EH (cell line): ENCODE measurements at places on chromosomes 12 and 14.

- peak; percentile 21 for DNase-seq
Observed at GRCh38 chr14:59336098-59336497, 129.1 kb downstream of the GPR135 start.

DNA sequence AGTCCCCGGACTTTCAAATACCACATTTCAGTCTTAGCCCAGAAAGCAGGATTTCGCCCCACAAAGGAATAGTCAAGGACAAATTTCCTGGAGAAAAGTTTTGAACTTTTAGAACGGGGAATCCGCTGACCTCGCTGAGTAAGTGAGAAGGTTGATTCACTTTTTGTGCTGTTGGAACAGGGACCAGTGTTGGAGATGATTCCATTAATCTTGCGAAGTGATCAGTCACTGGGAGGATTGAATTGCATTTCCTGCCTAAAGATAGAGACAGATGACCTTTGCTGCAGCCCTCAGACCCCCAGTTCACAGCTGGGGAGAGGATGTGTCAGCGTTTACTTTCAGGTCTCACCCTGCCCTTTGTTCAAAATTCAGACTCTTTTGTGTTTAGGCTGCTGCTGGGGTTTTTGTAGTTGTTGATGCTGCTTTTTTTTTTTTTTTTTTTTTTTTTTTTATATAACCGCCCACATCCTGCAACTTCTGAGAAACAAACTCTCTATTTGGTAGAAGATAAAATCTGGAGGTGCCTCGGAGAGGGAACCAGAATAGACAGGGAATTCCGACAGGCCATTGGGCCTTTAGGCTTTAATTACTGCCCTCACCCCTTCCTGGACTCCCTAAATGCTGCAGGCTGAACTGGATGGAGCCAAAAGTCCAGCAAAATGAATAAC, 9.8 kb upstream of the KDM2B start:
- DNase-seq = peak; percentile 80

GRCh38 chr12:111170543-111170942, 198.4 kb downstream of the PHETA1 start:
- DNase-seq = no peak

DNA sequence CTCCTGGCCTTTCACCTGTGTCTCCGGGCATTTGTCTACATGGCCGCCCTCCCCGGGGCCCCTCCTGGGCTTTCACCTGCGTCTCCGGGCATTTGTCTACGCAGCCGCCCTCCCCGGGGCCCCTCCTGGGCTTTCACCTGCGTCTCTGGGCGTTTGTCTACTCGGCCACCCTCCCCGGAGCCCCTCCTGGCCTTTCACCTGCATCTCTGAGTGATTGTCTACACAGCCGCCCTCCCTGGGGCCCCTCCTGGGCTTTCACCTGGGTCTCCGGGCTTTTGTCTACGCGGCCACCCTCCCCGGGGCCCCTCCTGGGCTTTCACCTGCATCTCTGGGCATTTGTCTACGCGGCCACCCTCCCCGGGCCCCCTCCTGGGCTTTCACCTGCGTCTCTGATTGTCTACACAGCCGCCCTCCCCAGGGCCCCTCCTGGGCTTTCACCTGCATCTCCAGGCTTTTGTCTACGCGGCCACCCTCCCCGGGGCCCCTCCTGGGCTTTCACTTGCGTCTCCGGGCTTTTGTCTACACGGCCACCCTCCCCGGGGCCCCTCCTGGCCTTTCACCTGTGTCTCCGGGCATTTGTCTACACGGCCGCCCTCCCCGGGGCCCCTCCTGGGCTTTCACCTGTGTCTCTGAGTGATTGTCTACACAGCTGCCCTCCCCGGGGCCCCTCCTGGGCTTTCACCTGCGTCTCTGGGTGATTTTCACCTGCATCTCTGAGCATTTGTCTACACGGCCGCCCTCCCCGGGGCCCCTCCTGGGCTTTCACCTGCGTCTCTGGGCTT, 68.0 kb upstream of the GALNT9 start:
- DNase-seq = no peak

DNA sequence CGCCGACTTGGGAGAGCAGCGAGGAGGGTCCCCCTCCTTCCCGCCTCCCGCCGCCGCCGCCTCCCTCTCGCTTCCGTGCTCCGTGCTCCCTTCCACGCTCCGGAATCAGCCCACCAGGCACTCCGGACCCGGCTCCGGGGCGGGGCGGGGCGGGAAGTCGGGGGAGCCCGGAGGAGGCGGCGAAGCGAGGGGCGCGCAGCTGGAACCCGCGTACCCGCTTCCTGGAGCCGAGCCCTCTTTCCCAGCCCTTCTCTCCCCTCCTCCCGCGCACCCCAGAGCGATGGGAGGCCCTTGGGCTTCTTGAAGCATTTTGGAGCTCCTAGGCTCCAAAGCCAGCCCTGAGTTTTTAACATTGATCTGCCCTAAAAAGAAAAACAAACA, at the start of gene SYNDIG1L:
TSS of gene SYNDIG1L (minus strand) at position 9 of the 381 bp plus-strand sequence. CDS start 16,466 bp downstream, outside the sequence.
- no peak for DNase-seq

DNA sequence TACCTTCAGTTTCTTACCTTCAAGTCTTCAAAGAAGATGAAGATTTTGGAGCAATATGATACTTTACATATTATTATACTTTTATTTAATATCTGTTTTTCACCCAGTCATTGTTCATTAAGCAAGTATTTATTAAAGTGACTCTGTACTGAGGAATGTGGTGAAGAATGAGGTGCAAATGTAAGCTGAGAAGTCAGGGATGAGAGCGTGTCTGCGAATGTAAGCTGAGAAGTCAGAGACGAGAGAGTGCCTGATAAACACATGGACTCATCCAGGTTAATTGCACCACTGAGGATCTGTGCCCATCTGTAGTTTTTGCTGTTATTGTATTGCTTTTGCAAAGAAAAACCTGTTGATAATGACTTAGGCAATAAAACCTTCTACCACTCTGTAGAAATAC, 211.9 kb upstream of the FAR2 start:
- peak; percentile 73 for DNase-seq

DNA sequence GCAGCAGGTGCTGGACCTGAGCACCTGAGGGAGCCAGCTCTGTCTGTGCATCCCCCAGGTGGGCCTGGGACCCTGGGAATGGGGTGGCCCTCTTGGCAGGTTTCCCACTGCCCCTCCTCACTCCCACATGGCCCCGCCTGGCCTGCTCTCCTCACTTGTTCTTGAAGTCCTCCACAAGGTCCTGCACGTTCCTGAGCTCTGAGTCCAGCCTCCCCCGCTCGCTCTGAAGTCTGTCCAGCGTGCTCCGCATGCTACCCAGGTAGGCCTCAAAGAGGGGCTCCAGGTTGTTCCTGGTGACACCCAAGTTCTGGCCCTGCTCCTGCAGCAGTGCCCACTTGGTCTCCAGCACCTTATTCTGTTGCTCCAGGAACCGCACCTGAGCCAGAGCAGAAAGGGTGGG, 2.9 kb downstream of the KRT79 start:
- no peak for DNase-seq

GRCh38 chr14:33814010-33814409, 136.9 kb downstream of the EGLN3 start:
- no peak for DNase-seq

DNA sequence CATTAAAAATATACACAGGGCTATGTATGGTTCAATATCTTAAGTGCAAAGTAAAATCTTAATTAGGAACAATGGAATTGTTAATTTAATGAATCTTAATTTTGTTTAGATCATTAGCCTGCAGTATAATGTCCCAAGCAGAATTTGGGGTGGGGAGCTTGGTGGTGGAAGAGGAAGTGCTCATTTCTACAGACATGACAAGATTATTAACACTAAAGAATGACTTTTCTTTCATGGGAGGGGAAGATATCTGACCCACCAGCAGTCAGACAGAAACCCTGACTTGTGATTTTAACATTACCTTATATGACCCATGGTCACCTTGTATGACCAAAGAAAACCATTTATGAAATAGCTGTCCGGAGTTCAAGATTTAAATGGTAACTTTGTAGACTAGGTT, 41.3 kb upstream of the HIF1A start:
- no peak for DNase-seq

GRCh38 chr14:42617005-42617404, 1010.3 kb downstream of the LRFN5 start:
- DNase-seq = no peak

- DNase-seq = no peak
Observed at GRCh38 chr12:32522331-32523221, 123.2 kb downstream of the FGD4 start.

DNA sequence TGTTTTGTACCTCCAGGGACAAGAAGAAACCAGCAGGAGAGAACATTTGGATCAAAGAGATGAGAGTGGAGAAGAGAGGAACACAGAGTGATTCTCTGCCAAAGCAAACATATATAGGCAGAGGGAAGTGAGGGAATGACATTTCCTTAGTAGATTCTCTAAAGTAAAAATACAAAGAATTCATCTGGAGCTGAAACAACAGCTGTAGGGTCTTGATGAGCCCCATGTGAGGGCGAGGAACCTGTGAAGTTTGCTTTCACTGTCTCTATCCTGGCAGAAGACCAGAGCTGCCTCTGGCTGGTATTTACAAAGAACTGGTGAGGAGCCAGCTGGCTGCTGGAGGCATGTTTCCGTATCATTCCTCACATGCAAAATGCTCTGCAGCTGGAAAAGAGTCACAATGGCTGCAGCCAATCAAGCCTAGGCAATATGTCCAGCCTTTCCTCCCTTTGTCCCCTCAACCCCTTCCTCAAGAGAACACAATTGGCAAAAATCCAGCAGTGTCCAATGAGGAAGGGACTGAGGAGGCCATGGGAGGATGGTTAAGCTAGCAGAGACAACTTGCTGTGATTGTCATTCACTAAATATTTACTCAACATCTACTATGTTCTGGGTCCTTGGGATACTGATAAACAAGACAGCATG, 122.5 kb downstream of the PHLDA1 start:
- peak; percentile 82 for DNase-seq

GRCh38 chr14:82239223-82239622, 705.6 kb upstream of the SEL1L start:
- DNase-seq = no peak

DNA sequence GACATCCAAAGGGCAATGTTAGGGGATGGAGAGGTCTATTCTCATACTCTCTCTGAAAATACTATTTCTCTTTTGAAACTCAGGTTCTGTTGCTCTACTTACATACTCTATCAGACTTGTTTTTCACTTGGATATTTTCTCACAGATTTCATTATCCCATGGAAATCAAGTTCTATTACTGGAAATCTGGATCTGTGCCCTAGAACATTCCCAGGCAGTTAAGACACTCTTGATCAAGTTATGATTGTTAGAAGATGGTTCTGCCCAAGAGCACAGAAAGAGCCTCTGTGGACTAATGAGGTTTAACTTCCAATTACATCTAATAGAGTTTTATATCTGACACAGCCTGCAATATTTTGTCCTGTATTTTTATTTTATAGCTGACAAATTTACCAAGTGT, 591.0 kb upstream of the ATP2B1 start:
- no peak for DNase-seq

DNA sequence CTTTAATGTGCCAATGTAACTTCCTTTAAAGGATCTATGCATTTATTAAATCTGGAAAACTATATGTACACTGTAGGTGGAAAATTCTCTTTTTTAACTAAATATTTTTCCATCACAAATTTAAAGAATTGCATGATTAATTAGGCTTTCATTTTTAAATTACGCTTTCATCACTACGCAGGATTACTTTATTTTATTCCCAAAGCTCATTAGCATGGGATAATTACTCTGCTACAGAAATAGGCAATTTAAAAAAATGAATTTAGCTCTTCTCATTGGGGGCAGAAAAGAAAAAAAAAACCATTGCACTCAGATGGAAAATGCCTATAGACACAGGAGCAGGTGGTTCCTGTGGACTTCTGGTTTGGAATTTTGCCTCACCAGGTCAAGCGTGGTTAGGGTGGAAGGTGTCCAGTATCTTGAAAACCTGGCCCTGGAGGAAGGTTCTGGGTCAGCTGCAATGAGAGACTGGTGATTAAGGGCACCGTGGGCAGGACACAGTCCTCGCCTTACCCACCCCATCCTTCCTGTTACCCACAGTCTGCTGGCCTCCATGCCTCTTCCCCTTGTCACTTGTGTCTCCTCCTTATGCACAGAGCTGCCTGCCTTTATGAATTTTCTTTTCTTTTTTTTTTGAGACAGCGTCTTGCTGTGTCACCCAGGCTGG, 17.3 kb upstream of the RIN3 start:
- no peak for DNase-seq

- no peak for DNase-seq
Observed at GRCh38 chr12:112894128-112894527, 12.6 kb upstream of the OAS1 start.

DNA sequence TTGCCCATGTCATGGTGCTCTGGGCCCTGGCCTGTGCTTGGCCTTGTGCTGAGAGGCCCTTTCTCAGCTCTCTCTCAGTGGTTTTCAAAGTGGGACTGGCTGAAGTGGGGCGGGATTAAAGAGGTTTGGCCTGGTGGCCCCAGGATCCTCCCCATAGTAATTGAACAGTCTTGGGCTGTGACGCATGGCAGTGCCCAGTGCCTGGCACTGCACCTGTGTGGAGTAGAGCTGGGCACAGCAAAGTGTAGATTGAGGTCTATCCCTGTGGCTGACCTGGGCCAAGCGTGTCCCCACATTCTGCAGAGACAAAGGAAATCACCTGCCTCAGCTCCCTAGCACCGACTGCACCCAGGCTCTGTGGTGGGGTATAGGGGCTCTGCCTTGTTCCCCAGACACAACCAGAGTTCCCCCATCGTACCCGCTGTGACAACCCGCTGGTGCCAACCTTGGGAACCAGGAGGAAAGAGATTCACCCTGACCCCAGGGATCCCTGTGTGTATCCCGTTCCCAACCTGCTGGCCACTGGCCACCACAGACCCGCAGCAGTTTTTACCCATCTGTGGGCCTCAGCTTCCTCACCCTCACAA, 9.9 kb upstream of the CYP46A1 start:
- DNase-seq = no peak

DNA sequence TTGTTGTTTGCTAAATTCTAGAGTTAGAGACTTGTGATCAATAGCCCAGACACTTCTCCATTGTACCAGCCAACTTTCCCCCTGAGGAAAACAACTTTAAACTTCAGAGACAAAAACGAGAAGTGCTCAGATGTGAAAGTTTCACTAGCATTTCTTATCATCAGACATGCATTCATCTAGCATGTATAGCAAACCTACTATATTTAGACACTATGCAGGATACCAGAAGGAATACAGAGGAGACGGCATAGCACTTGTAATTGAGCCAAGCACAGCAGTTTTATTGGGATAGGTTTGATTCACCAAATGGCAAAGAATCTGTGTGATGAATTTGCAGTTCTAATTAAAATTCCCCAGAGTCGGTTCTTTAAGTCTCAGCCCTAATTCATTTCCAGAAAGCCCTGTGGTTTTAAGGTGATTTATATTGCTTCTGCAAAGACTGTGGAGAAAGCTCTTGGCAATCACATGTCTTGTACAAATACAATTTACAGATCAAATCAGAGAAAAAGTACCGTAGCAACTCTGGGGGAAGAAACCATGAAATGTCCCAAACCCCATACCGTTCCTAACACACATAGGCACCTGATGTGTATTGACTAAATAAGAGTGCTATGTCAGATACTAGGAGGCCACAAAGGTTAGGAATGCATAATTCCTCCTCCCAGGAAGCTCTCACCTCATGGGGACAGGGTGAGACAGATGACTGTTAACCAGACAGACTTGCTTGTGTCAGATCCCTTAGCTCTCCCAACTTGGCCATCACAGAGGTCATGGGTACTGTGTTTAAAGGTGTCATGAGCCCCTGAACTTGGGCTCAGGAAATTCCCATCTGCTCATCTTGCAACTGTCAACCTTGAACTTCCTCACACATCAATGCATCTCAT, 69.6 kb upstream of the KRAS start:
- peak; percentile 73 for DNase-seq
